A549 treated with ZK216348 at 1 μM for 4 hours (cell line): ENCODE measurements at places on chromosomes 3 and 15. TPM values are rescaled to one million over a fixed set of nuclear protein-coding genes. Genes with fewer than 3 reads are reported as not detected.

IGF1R gene
- total RNA-seq = 41.2 to 72.0 TPM (median 48.7 TPM) in 5 replicates

ZMYND10 gene
- 0.89 to 2.2 TPM (median 1.5 TPM) in 5 replicates for total RNA-seq

FGD5 gene
- 0.07 TPM in 2 of 5 replicates, not detected in the others for total RNA-seq

GUCA1C gene
- total RNA-seq = not detected in 5 replicates

IL16 gene
- total RNA-seq = 0.24 TPM in 1 of 5 replicates, not detected in the others

ATP13A5 gene
- not detected in 5 replicates for total RNA-seq

SPINK8 gene
- not detected in 5 replicates for total RNA-seq

CDCP1 gene
- total RNA-seq = 8.7 to 12.2 TPM (median 9.5 TPM) in 5 replicates

RCCD1 gene
- total RNA-seq = 23.9 to 38.0 TPM (median 34.1 TPM) in 5 replicates

SCAANT1 gene
- total RNA-seq = not detected in 5 replicates

LRRK1 gene
- total RNA-seq = 12.4 to 24.6 TPM (median 20.9 TPM) in 5 replicates

ONECUT1 gene
- 0.11 to 0.51 TPM (median 0.26 TPM) in 4 of 5 replicates, not detected in the other for total RNA-seq

GALK2 gene
- total RNA-seq = 17.3 to 26.8 TPM (median 22.9 TPM) in 5 replicates

ADGRG7 gene
- total RNA-seq = not detected in 5 replicates

PPCDC gene
- 12.9 to 21.8 TPM (median 19.3 TPM) in 5 replicates for total RNA-seq

SMC4 gene
- total RNA-seq = 71.1 to 119 TPM (median 100 TPM) in 5 replicates

TNIK gene
- 1.8 to 2.6 TPM (median 2.3 TPM) in 5 replicates for total RNA-seq

RPL29 gene
- total RNA-seq = 1,239 to 1,467 TPM (median 1,300 TPM) in 5 replicates

C3orf20 gene
- total RNA-seq = not detected in 5 replicates

KCNMB3 gene
- total RNA-seq = 0.89 to 2.2 TPM (median 1.5 TPM) in 5 replicates

SEMA7A gene
- total RNA-seq = 1.9 to 2.7 TPM (median 2.1 TPM) in 5 replicates
